ENCODE measurements at places on chromosomes 4 and X.

GRCh38 chr4:156969101-156969500, 2.5 kb downstream of the PDGFC start:
- no peak for DNase-seq

GRCh38 chr4:158322109-158322508, 111.8 kb downstream of the TMEM144 start:
- no peak for DNase-seq

- DNase-seq: peak; percentile 86
Observed at GRCh38 chr4:175536852-175537453, 275.1 kb downstream of the GPM6A start.

DNA sequence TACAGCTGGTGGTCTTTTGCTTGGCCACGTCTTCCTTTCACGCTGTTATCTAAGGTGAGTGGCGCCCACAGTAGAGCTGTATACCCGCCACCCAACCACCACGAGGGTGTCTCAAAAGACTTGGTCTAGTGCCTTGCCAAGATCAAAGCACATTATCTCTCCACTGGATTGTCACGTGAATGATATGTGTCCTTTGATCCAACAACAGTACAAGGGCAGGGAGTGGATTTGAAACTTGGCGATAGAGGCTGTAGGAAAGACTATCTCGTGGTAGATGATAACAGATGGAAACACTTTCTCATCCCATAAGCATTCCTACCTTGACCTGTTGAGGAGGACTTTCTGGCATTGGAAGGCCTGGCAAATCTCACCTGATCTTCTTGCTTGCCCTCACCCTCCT, 37.7 kb upstream of the BCLAF3 start:
- no peak for DNase-seq

DNA sequence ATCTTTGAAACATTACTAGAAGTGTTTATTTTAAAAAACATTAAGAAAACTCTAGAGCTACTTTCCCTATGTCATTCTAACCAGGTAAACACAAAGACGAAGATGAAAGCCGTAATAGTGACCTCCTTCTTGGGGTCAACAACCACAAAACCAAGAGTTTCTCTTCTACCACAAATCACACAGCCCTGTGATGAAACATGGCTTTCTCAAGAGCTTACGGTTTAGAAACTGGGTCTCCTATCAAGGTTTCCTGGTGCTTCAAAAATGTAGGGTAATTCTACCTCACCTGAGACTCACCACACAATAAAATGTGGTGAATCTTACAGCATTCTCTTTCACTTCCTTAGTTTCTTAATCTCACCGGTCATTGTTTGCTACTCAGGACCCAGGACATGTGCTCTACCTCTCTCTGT, 50.9 kb downstream of the CORIN start:
- no peak for DNase-seq

DNA sequence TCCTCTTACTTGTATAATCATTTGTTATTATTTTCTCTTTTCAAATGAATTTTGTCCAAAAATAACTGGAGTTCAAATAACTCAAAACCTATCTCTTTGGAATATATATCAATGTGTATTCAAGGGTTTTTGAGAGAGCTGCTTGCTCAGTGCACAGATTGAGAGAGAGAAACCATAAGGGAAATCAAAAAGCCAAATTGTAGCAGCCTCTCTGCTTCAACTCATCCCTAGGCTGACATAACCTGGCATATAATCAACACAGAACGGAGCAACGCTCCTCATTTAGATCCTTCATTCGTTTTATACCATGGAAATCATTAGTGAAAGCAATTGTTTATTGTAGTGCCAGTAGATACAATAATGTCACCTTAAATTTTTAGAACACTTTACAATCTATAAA, 1.8 kb upstream of the GPM6A start:
- DNase-seq: no peak

DNA sequence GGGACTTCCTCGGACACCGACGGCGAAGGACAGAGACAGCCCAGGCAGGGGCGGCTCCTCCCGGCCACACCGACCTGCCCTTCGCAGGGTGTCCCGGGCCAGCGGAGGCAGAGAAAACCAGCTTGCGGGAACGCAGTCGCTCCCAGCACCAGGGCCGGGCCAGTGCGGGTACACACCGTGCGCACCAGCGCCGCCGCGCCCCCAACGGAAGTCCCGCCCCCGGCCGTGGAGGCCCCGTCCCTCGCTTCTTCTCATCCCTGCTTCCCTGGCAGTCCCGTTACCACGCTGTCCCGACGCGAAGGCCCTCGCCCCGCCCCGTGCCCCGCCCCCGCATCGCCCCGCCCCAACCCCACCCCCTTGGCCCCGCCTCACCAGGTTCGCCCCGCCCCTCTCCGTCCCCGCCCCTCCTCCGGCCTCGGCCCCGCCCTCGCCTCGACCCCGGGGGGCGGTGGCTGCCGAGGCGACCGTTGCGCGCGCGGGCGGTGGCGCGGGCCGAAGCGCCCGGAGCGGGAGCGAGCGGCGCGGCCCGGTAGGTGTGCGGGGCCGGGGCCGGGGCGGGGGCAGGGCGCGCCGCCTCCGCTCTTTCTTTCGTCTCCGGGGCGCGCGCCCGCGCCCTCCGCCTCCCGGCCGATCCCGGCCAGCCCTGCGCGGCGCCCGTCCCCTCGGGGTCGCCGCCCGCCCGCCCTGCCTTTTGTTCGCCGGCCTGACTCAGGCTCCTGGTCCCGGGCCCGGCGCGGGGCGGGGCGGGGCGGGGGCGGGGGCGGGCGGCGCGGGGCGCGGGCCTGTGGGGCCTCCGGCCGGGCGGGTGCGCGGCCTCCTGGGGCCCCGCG, at the start of gene RGS12:
Gene RGS12 (plus strand): TSS at position 451 of the 830 bp plus-strand sequence. CDS start 23,150 bp downstream, outside the sequence.
- peak; percentile 93 for DNase-seq

DNA sequence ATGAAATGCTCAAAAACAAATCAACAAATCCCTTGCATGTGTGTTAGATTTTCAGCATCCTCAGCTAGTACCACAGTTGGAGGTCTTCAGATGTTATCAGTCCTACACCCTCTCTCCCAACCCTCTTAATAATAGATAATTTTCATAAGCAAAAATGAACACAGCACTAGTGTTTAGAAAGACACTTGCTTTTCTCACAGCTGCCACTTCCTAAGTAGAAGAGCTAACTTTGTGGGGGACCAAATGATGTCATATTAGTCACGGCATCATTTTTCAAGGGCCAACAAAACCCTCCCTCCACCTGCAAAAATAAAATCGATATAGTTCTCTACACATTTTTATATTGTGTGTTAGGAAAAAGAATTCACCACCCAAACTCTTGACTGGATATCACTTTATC, 163.5 kb upstream of the GYPA start:
- DNase-seq: no peak
